ENCODE measurements at places on chromosomes 6 and 20. TPM values are rescaled to one million over a fixed set of nuclear protein-coding genes. Genes with fewer than 3 reads are reported as not detected.

The VPS16 gene
- 48.0 TPM for total RNA-seq

The VWA7 gene
- 0.28 TPM for total RNA-seq

The CLDN20 gene
- not detected for total RNA-seq

The IL20RA gene
- not detected for total RNA-seq

The PRIM2 gene
- total RNA-seq, result 37.5 TPM

The NINL gene
- total RNA-seq, result 3.6 TPM

The IMPG1 gene
- not detected for total RNA-seq

The TBXT gene
- not detected for total RNA-seq

The SLC16A10 gene
- total RNA-seq, result not detected

The AIG1 gene
- total RNA-seq, result 27.1 TPM

The BACH2 gene
- total RNA-seq, result 1.3 TPM

The PAK5 gene
- total RNA-seq, result not detected

The ADAT2 gene
- total RNA-seq, result 3.9 TPM

The ANKRD60 gene
- not detected for total RNA-seq

The MRAP2 gene
- under 0.01 TPM for total RNA-seq

The MDC1 gene
- total RNA-seq, result 3.6 TPM

The PSORS1C1 gene
- 0.28 TPM for total RNA-seq

The GCNT2 gene
- 0.90 TPM for total RNA-seq

The FOXQ1 gene
- total RNA-seq, result not detected

The OPRM1 gene
- total RNA-seq, result not detected
